ENCODE measurements at places on chromosomes 11 and 22. TPM values are rescaled to one million over a fixed set of nuclear protein-coding genes. Genes with fewer than 3 reads are reported as not detected.

CABP7 gene
- polyA plus RNA-seq, result not detected

DNA sequence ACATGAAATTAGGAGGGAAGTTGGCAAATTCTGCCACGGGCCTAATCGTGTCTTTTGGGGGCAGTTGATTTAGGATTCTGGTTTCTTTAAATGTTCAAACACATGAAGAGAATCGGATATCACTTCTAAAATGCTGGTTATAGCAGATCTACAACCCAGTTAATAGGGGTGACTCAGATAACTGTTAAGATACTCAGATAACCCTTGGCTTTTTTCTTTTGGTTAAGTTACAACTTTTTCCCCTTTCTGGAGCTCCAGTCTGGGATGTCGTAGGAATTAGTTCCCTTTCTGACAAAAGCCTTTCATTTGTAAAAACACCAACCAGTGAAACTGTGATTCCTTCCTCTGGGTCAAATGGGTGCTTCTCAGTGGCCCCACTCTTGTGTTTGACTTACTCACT lies 976 bp downstream of the DEPDC7 start:
- no peak for DNase-seq

DNA sequence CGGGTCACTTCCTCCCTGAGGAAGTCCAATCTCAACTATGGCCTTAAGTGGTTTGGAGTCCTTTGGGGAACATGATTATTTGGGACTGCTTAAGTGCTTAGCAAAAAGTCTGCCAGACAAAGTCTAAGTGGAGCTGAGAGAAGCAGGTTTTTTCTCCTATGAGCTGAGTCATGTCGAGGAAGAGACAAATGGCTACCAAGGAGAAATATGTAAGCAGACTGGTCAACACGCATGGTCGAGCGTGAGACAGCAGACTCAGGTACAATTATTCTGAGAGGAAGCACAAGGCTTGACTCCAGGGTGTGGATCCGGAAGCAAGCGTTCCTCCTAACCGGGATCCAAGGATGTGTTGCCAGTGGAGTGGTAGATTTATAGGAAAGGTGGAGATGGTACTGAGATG lies 30.6 kb downstream of the UBASH3B start:
- DNase-seq, result no peak

GRCh38 chr11:44784436-44784760 lies 57.6 kb downstream of the TSPAN18 start:
- no peak for DNase-seq

GRCh38 chr22:44406341-44407170 lies 91.5 kb downstream of the RTL6 start:
- DNase-seq, result no peak

GRCh38 chr11:85602526-85603213 lies 24.5 kb downstream of the DLG2 start:
- DNase-seq, result no peak

- no peak for DNase-seq
Measured at GRCh38 chr11:131975619-131976018, 605.2 kb downstream of the NTM start.
